ENCODE measurements at places on chromosomes 3 and 15.

DNA sequence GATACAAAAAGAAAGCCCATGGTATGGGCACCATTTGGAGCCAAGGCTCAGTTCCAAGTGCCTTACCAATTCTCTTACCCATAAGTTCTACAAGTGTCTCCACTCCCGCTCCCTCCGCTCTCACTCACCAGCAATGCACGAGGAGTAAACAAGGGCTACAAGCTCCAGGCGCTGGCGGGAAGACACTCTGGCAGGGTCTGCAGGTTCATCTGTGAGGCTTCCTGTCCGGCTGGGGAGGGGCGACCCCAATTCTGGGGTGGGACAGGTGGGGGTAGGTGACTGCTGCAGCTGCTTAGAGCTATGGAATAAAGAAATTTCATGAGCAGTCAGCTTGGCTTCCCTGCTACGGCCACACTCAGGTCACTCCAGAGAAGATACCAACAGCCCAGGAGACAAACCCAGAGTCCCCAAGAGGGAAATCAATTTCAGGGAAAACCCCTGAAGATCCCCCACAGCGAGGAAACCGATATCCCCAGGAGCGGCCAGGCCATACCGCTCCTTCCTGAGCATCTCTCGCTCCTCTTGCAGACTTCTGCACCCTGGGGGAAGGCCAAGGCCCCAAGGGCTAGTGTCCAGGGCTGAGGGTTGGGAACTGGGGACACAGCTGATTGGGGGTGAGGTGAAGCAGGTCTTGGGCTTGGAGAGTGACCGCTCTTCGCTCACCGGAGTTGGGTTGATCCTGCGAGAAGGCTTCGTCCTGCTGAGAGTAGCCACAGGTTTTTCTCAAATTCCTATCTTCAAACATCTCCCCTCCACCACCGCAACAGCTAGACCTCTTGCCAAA, 1.4 kb downstream of the CDAN1 start:
- peak overlapping the region; percentile 77 for H3K4me3 ChIP-seq
- peaks cover 14% of the 10 kb centered on the region for H3K36me3 ChIP-seq
- H3K4me1 ChIP-seq: peaks cover 21% of the 10 kb centered on the region
- DNase-seq: peak; percentile 83
- H3K27me3 ChIP-seq: no peaks in the 10 kb centered on the region

DNA sequence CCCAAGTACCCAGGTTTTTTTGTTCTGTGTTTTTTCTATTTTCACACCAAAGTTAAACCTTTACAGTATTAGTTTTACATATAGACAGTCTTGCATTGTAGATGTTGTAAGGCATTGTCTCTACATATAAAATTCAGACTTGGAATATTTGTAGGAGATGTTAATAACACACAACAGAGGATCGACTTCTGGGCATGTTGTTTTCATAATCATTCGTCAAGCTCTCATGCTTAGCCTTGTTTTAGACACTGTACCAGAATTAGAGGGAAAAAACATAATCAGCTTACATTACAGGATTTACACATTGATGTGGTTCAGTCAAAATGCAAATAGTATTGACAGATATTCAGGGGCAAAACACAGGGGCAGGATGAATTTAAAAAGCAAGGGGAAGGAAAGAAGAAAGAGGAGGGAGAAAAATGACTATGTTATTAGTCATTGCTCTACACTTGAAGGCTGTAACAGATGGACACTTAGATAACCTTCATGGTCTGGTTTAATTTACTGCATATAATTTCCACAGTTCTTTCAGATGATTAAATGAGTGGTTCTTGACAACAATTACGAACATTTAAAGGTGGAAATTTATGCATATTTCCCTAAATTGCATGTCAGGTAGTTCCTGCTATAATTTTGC, 7.5 kb downstream of the CMSS1 start:
- H3K27me3 ChIP-seq: no peaks in the 10 kb centered on the region
- H3K4me1 ChIP-seq: peaks cover 6% of the 10 kb centered on the region
- H3K4me3 ChIP-seq: no peak overlapping the region
- H3K36me3 ChIP-seq: peaks cover 3% of the 10 kb centered on the region
- no peak overlapping the region for H3K27ac ChIP-seq

DNA sequence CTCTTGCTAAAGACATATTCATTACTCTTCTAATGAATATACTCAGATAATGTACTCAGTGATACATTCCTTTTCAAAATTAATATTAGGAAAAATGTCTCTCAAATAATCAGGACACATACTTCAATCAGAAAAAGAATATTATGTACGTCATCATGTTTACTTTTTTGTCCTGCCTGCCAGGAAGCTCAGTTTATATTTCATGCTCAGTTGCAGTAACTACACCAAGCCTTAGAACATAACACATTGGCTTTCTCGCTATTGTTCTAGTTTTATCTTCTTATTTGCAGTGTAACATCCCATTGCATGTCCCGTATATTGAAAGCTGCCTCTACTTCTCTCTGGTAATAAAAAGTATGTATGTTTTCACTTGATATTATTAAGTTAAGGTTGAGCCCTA, 181.5 kb upstream of the LPP start:
- no peak overlapping the region for H3K4me3 ChIP-seq
- no peak overlapping the region for H3K27ac ChIP-seq
- DNase-seq: no peak
- peaks cover 13% of the 10 kb centered on the region for H3K4me1 ChIP-seq
- no peaks in the 10 kb centered on the region for H3K27me3 ChIP-seq

DNA sequence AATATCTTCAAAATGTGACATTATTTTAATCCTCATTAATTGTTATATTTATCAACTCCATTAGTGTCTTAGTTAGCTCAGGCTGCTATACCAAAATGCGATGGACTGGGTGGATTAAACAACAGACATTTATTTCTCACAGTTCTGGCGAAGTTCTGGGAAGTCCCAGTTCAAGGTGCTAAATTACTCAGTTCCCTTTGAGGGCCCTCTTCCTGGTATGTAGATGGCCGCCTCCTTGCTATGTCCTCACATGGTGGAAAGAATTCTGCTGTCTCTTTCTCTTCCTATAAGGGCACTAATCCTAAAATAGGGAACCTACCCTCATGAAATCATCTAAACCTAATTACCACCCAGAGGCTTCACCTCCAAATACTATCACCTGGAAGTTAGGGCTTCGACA, 38.8 kb upstream of the DUT start:
- H3K36me3 ChIP-seq: no peaks in the 10 kb centered on the region
- H3K27me3 ChIP-seq: peaks cover 27% of the 10 kb centered on the region
- no peak overlapping the region for H3K27ac ChIP-seq
- DNase-seq: no peak

GRCh38 chr15:92021792-92022191, 168.3 kb downstream of the SLCO3A1 start:
- no peak overlapping the region for H3K27ac ChIP-seq
- H3K36me3 ChIP-seq: no peaks in the 10 kb centered on the region
- no peaks in the 10 kb centered on the region for H3K27me3 ChIP-seq
- H3K4me1 ChIP-seq: no peaks in the 10 kb centered on the region
- DNase-seq: no peak

DNA sequence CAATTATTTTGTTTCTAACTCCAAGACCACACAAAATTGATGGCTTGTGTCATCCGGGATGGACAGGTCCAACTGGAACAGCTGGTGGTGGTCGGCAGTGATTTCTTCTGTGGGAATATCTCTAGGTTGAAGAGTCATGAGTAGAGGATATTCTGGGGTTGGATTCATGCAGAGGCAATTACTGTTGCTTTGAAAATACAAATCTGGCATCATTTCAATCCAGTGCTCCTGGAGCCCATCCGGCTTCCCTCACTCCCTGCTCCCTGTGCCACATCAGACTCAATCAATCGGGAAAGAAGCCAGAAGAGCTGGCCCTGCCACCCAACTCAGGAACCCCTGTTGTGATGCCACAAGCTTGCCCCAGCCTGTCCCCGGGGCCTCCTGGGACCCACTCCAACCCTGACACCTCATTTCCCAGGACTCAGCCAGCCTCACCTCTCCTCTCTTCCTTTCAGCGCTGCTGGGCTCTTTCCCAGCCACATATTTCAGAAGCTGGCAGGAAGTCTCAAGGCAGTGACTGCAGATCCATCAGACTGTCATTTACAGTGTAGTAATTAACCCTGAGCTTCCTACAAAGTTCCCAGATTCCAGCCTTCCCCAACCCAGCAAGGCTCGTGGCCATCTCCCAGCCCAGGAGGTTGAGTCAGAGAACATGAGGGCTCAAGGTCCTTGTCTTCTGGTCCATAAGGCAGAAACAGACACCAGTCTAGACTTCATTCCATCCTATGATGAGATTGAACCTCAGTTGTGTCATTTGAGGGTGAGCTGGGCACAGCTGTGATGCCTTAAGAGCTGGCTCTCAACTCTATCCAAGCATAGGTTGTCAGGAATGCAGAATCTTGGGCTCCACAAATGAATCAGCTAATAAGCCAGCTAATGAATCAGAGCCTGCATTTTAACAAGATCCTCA, 114.0 kb downstream of the FAM174B start:
- no peak for DNase-seq
- no peak overlapping the region for H3K4me3 ChIP-seq
- H3K27ac ChIP-seq: no peak overlapping the region
- H3K27me3 ChIP-seq: peaks cover 44% of the 10 kb centered on the region

DNA sequence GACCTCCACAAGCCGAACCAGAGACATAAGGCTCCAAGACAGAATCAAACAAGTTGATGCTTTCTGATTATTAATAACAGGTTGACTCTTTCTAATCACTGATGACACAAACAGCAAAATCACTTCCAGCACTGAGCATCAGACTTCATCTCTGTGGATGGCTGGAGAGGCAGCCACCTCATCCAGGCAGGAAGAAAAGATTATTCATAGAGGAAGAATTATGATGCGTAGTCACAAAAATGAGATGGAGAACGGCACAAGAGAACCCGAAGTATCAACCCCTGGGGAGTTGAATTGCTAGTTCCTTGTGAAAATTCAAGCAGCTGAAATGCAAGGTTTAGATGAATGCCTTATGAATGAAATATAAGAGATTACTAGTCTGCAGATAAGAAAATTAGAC, 49.9 kb upstream of the LMCD1 start:
- no peaks in the 10 kb centered on the region for H3K36me3 ChIP-seq
- H3K4me1 ChIP-seq: peaks cover 60% of the 10 kb centered on the region
- no peak for DNase-seq
- peak overlapping the region; percentile 80 for H3K27ac ChIP-seq
- no peak overlapping the region for H3K4me3 ChIP-seq
- no peaks in the 10 kb centered on the region for H3K27me3 ChIP-seq

GRCh38 chr15:70447521-70447920, 315.8 kb downstream of the UACA start:
- no peaks in the 10 kb centered on the region for H3K36me3 ChIP-seq
- no peak overlapping the region for H3K27ac ChIP-seq
- no peak for DNase-seq
- no peaks in the 10 kb centered on the region for H3K4me1 ChIP-seq
- peaks cover 78% of the 10 kb centered on the region for H3K27me3 ChIP-seq

DNA sequence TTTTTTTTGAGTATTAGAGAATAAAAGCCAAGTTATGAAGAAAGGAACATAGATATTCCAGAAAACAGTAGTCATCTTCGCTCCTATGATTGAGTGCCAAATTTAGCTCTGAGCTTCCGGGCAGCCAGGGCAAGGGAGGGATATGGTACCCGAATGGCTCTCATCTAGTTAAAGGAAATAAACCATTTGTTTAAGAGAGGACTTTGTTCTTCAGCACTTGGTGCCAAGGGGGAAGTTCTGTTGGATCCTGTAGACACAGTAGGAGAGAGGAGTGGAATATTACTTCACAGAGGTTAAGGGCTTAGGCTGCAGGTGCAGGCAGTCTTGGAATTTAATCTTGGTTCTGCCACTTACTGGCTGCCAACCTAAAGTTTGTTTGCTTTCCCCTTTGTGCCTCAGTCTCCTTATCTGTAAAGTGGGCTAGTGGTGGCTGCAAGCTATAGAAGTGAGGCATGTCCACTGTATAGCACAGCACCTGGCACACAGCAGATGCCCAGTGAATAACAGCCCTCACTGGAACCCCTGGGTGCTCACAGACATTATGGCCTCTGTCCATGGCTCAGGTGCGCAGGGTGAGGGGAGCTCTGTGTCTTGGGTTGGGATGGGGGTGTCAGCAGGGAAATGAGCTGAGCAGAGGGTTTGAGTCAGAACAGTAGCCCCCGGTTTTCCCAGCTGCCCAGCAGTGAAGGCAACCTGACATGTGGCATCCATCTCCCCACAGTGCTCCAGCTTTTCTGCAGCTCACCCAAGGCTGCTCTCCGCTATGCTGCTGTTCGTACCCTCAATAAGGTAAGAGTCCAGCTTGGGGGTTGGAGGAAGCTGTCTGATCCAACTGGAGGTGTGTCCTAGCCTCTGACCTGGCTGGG, 10.4 kb downstream of the COPG1 start:
- H3K4me3 ChIP-seq: no peak overlapping the region
- DNase-seq: no peak
- peaks cover 68% of the 10 kb centered on the region for H3K36me3 ChIP-seq
- H3K4me1 ChIP-seq: no peaks in the 10 kb centered on the region

DNA sequence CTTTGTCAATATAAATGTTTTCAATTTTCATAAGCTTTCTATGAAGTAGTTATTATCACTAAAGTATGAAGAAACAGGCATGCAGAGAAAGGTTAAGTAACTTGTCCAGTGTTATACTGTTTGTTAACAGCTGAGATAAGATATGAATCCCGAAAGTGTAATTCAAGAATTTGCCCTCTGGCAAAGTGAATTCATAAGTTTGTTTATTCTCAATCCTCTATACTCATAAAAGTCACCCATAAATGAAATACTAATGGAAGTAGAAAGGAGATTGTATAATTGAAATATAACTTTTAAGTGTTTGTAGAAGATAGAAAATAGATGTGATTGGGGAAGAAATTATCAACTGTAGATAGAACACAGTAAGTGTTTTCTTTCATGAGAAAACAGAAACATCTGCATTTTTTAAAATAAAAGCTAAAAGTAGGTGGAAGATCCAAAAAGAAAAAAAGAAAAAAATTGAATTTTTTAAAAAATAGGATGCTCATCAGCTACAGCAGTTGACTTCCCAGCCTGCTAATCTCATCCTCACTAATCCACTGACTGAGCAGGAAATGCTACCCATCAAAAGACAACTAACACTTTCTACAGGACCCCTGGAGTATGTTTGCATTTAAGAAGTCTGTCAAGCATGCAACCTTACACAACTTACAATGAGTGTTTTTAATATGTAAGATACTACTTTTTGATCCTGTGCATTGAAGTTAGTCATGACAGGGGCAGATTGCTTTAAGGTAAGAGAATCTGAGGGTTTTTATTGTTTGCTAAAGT, 878.1 kb downstream of the SI start:
- H3K27me3 ChIP-seq: no peaks in the 10 kb centered on the region
- DNase-seq: no peak
- peaks cover 7% of the 10 kb centered on the region for H3K36me3 ChIP-seq
- no peak overlapping the region for H3K4me3 ChIP-seq
- H3K4me1 ChIP-seq: peaks cover 16% of the 10 kb centered on the region
- H3K27ac ChIP-seq: no peak overlapping the region

DNA sequence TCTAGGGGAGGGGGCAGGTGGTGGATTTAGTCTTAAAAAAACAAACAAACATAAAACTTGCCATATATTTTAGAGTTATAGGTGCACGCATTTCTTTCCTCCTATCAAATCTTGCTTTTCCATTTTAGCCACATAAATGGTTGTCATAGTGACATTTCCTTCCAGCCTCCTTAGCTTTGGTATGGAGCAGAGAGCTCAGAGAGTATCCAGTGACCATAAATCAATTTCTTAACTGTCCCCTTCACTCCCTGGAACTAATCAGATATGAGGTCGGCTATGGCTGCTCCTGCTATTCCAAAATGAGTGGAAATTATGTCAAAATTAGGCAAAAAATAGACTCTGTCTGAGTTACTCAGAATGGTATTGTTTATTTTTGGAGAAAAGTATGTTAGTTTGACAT, 164.5 kb downstream of the EBLN2 start:
- H3K4me3 ChIP-seq: no peak overlapping the region
- no peaks in the 10 kb centered on the region for H3K36me3 ChIP-seq
- H3K27ac ChIP-seq: no peak overlapping the region
- no peak for DNase-seq

All from osteocyte (in vitro differentiated cells).